CD4-positive, alpha-beta T cell treated with Interleukin-10 for 1 hour (primary cell): ENCODE measurements at places on chromosomes 5 and 9.

GRCh38 chr5:170313344-170313743 lies 15.8 kb upstream of the LCP2 start:
- peak; percentile 79 for DNase-seq

GRCh38 chr5:108515517-108516105 lies 133.7 kb upstream of the FBXL17 start:
- DNase-seq = no peak

DNA sequence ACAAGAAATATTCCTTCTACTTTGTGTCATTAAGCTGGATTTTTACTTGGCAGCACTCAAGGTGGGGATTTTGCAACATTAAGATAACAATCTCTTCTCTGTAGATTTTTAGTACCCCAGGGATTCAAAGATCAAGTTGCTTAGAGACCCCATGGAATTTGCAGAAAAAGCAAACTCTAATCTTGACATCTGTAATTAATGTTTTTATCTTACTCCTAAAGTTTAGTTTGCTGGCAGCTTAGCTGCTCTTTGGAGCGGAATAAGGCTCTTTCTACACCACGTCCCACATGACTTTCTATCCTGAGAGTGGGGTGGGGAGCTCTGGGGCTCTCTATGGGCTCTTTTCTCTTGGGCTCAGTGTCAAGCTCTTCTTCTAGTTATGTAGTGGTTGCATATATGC lies 21.7 kb upstream of the SPDL1 start:
- DNase-seq = no peak

DNA sequence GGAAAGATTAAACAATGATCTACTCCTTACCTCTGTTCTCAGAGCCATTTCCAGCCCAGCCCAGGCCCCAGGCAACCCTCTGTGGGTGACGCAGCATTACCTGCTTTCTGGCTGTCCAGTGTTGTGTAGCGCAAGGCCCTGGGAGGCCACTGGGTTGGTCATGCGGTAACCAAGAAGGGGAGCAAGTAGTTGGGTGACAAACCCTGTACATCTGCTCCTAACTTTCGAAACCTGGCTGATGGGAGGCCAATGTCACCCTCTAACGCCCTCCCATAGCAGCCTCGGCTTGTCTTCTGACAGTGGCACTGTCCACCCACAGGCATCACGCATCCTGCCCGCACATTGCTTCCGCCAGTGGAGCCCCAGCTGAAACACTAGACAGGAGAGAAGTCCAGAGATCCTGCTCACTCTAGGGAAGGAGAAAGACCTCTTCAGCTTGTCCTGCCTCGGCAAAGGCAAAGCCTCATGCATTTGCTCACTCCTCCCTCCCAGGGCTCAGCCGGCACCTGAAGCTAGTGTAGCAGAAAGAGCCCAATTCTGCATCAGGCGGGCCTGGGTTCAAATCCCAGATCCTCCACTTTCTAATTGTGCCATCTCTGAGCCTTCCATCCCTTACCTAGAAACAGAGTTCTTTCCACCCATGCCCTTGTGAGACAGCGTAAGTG lies 94.6 kb downstream of the ADAMTS2 start:
- DNase-seq = no peak

GRCh38 chr9:137721479-137721878 lies 102.7 kb downstream of the EHMT1 start:
- no peak for DNase-seq

- DNase-seq = no peak
Observed at GRCh38 chr9:93677048-93677571, 100.7 kb downstream of the PHF2 start.

GRCh38 chr9:7266911-7267595 lies 509.3 kb downstream of the KDM4C start:
- DNase-seq = no peak

- no peak for DNase-seq
Observed at GRCh38 chr9:82271106-82271561, 282.6 kb downstream of the SPATA31D1 start.

GRCh38 chr9:38022995-38023394 lies 46.0 kb downstream of the SHB start:
- no peak for DNase-seq

GRCh38 chr5:150113047-150113744 lies 26.8 kb upstream of the CSF1R start:
- DNase-seq = no peak

GRCh38 chr5:56607074-56607473 lies 208.3 kb upstream of the MAP3K1 start:
- DNase-seq = no peak

- peak; percentile 25 for DNase-seq
Observed at GRCh38 chr5:64229163-64229774, 63.6 kb downstream of the RNF180 start.

DNA sequence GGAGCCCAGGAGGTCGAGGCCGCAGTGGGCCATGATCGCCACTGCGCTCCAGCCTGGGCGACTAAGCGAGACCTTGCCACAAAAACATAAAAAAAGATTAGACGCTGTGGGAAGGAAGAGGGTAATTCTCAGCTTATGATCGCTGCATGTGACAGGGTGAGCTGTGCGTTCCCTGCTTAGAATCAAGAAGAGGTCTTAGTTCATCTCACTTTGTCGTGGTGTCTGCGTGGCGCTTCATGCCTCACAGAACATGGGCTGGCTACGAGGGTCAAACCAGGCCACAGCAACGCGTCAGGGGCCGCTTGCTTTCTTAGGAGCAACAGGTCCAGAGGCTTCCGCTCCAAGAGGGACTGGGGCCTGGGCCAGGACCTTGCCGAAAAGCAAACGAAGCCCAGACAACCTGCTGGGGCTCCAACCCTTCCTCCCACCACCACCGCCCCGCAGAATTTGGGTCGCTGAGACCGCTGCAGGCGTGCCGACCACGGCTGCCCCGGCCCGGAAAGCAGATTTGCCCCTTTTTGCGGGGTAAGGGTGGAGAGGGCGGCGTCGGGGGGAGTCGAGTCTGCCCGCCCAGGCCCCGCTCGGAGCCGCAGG lies 10.0 kb upstream of the GRIN1 start:
- no peak for DNase-seq

DNA sequence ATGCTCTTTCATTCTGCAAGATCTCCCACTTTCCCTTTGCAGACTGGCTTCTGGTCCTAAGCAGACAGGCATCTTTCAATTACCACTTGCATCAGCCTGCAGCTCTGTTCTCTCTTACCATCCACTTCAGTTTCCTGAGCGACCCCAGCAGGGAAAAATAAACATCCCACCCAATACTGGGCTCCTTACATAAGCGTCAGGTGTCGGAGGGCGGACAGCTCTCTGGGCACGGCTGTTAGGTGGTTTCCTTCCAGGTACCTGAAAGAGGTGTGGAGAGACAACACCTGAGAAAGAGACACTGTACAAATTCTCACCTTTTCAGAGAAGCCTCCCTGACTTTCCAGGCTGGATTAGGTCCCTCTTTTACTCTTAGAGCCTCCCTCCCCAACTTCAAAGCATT lies 145.1 kb upstream of the PANK3 start:
- no peak for DNase-seq

- DNase-seq = no peak
Observed at GRCh38 chr5:11619339-11620024, 284.8 kb downstream of the CTNND2 start.

DNA sequence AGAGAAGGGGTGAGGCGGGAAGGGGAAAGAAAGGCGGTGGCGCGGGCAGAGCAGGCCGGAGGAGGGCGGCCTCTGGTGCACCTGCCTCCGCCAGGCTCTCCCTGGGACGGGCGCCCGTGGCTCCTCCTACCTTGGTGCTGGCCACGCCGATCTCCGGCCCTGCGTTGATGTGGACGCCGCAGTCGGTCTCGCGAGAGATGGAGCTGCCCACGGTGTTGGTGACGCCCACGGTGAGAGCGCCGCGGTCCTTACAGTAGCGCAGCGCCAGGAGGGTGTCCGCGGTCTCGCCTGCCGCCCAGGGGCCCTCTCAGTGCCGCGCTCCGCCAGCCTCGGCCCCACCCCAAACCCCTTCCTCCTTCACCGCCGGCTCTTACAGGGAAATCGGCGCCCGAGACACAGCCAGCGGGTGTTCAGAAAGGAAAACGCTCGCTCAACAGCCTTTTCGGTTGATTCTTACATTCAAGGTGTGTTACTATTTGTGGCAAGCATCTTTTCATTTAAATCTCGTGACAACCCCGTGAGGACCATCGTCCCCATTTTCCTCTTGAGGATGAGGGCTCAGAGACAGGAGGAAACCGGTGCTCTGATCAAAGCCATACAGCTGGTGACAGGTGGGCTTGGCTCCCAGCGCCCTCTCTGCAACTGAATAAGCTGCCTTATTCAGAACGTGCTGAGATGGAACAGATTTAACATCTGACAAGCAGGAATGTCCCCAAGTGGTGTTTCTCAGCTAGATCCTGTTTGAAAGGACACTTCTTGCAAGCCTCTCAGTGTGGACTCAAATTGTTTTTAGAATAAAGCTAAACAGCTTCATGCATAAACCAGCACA lies 22.0 kb upstream of the MAPK9 start:
- peak; percentile 48 for DNase-seq

DNA sequence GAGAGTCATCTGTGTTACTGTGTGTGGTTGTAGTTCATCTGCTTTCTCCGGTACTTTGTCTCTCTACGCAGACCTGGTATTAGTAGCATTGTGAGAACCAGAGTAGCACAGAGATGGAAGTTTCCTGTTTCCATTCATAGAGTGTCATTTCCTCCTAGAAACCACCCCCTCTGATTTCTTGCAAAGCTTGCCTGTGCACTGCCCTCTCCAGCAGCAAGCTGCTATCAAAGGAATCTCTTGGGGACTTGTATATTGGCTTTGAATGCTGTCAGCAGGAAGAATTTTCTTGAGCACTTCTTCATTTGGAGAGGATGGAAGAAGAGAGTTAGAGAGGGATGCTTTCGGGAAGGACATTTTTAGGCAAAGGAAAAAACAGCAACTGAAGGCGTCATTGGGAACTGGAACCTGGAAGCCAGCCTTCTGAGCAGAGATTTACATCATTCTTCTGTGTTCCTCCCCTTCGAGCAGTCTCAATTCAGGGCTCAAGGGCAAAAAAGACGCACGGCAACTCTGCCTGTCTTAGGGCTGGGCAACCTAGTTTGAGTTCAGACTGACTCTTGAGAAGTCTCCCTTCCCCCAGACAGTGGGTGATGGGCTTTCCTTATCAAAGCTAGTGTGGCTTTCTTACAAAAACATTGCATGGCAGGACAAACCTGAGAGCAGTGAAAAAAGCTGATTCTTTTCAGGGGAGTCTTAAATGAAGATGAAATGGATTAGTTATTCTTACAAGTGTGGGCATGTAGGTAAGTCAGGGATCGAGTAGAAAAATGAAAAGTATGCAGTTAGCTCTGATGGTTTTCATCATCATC lies 226.3 kb downstream of the AOPEP start:
- DNase-seq = peak; percentile 22

GRCh38 chr5:167049043-167049663 lies 1242.3 kb upstream of the WWC1 start:
- no peak for DNase-seq

- DNase-seq = no peak
Observed at GRCh38 chr9:114220061-114220541, 64.8 kb downstream of the COL27A1 start.

- DNase-seq = peak; percentile 71
Observed at GRCh38 chr9:104863180-104863883, 64.6 kb downstream of the ABCA1 start.

DNA sequence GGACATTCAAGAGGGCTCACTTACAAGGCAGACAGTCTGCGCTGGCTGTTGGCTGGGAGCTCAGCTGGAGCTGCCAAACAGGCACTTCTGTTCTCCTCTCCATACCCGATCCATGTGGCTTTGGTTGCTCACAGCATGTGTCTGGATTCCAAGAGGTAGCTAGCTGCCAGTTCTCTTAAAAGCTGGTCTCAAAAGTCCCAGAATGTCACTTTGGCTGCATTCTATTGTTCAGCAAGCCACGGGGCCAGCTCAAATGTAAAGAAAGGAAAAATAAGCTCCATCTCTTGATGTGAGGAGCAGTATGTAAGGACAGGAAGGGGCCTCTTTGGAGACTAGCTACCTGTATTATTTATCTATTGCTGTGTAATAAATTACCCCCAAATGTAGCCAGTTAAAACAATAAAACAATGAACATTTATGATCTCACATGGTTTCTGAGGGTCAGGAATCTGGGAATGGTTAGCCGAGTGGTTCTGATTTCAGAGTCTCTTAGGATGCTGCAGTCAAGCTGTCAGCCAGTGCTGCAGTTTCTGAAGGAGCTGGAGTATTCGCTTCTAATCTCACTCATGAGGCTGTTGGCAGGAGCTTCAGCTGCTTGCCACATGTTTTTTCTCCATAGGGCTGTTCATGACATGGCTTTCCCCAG lies 112.7 kb upstream of the CLINT1 start:
- DNase-seq = no peak

DNA sequence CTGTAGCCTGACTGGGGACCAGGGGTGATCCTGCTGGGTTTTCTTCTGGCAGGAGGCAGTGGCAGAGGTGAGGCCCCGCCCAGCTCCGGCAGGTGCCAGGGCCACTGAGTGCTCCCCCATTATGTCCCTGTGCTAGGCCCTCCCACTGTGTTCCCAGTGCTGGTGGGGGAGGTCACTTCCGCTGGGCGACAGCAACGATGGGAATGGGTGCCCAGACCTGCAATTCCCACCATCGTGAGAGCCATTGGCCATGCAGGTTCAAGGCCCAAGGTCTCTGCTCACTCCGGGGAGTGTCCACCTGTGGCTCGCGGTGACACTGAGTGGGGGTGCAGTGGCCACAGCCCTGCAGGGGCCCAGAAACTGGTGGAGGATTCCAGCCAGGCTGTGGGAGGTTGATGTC lies 98.6 kb downstream of the RXRA start:
- DNase-seq = no peak

GRCh38 chr9:135334953-135335460 lies 144.6 kb upstream of the PPP1R26 start:
- DNase-seq = no peak

DNA sequence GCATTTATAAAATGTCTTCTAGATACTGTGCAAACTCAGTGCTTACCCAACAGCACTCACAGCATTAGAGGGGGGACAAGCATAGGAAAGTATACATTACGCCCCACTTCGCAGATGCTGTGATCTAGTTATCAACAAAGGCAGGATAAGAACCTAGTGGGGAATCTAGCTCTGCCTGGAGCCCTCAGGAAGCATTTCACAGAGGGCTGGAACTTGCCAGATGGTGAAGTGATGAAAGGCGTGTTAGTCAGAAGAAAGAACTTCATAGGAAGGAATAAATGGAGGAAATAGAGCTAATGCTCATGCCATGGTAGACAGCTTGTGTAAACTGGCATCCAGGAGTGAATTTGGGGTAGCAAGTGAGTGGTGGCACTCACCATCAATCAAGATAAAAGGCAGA lies 25.8 kb downstream of the DIRAS2 start:
- DNase-seq = no peak

DNA sequence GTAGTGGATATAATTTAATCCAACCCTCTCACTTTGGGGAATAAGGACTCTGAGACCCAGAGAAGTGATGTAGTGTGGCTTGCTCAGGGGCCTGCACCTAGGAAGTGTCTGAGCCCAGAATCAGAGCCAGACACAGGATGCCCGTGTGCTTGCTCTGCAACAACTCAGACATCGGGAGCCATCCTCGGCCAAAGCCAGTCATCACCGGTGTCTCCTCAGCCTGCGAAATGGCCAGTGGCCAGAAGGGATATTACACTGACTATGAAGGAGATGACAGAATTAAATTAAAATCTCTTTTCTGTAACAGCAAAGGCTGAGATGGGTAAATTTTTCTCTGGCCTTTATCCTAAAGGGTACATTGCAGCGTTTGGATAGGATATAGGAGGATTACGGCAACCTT lies 102.9 kb downstream of the MARCHF11 start:
- no peak for DNase-seq
